IMR-90 (cell line): ENCODE measurements at places on chromosomes 6 and 20. TPM values are rescaled to one million over a fixed set of nuclear protein-coding genes. Genes with fewer than 3 reads are reported as not detected.
A peak's percentile ranks its signal among the peaks of the same experiment; 100 is the strongest.

Gene SLC22A7
- not detected in 2 replicates for total RNA-seq

DNA sequence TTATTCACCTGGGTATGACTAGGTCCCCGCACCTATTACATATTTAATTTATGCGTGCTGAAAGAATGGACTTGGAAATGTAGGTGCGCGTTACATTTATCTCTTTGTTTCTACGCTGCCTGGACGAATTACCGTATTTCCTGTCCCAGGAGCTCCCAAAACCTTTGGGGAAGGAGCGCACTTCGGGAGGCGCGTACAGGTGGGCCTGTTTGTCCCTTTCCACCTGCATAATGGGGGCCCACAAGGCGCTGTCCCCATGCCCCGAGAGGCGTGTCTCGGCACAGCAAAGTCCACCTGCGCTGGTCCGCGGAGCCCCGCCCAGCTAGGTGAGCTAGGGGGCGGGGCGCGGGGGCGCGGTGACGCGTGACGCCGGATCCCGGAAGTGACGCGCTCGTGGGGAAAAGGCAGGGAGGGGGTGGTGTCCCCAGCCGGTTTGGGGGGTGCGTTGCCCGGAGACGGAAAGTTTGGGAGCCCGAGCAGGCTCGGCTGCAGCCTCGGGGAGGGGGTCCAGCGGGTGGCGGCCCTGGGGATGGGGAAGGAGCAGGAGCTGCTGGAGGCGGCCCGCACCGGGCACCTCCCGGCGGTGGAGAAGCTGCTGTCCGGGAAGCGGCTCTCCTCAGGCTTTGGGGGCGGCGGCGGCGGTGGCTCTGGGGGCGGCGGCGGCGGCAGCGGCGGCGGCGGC lies at the start of gene ANKS1A:
Gene ANKS1A, plus strand, starts transcription at position 382 of the 682 bp plus-strand sequence. Its CDS starts 148 bp downstream, at position 530.
- DNase-seq, result peak; percentile 21

DNA sequence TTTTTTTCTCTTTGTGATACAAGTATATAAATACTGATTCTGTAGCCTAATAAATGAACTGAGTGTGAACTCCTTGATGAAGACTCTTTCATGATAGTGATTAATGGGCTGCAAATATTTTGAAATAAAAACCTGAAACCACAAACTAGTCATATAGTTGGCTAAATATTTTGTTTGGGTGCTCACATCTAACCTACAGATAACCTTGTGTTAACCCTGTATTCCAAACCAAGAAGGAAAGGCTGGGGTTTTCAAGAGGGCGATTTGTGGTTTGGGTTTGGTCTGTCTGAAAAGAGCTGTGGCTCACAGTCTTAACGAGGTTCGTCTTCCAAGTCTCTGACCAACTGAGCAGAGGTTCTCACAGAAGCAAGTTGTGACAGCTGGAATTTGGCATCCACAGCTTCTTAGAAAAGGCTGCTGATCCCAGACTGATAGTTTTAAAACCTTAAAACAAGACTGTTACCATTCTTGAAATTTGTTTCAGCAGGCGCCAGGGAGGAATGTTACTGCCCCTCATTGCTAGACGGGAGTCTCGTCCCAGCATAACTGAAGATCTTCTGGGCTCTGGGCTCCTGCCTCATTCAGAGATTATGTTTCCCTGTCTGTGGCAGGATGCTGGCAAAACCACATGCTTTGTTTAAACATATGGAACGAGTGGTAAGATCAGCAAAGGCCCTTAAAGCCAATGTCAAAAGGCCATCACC lies 736.4 kb upstream of the MARCKS start:
- peak; percentile 93 for DNase-seq

- DNase-seq, result no peak
These were observed 501.9 kb downstream of the LMBRD1 start for GRCh38 chr6:69294862-69295261.

DNA sequence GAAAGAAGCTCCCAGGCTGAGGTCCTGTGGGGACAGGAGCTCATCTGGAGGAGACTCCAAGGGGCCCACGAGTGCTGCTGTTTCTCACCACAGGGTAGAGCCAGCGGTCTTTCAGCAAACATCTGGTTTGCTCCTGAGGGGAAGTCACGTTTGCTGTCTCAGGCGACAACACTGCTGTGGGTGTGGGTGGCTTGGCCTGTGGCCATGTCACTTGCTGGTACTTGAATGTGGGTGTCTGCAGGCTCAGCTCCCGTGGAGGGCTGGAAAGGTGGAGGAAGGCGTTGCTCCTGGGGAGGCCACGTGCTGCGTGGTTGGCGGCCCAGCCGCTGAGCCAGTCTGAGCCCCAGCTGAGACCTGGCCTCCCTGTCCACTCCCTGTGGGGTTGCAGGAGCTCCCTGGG lies 52.8 kb upstream of the MPC1 start:
- DNase-seq, result no peak

DNA sequence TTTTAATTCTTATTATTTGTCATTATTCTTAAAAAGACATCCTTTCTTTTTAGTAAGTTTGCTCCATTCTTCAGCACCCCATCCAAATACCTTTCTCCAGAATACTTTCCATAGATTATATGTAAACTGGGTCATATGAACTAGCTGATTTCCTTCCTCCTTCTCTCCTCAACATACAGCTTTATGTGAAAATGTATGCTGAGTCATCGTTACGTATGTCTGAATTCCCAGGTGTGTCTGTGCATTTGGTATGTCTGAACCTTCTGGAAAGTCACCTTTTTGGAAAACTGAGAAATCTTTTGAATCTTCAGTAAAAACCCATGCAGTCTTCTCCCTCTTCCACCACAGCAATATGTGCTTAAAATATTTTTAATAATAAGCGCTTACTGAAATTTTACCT lies 264.5 kb downstream of the EYA4 start:
- DNase-seq, result no peak

GRCh38 chr6:36373368-36374019 lies 14.0 kb downstream of the ETV7 start:
- DNase-seq, result no peak

Gene BACH2
- 1.1 and 1.3 TPM in 2 replicates for total RNA-seq

DNA sequence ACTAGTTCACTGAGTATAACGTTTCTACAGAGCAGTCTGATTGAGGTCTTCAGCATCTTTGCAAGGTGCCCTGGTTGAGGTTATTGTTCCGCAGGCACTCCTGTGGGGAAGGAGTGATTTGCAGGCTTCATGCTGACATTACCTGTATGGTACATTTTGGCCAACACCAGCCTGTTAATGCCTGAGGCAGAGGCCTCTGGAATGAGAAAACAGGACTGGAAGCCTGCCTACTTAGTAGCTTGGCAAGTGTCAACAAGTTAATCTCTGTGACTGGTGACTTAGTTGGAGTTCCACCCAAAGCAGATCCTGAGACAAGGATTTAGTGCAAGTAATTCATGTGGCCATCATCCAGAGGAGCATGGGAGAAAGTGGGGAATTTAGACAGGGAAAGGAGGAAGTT lies 24.6 kb downstream of the MAS1 start:
- no peak for DNase-seq

- no peak for DNase-seq
These were observed 685.3 kb upstream of the MARCKS start for GRCh38 chr6:113171882-113172281.

- DNase-seq, result no peak
These were observed 43.9 kb downstream of the PLCB1 start for GRCh38 chr20:8175741-8176675.

DNA sequence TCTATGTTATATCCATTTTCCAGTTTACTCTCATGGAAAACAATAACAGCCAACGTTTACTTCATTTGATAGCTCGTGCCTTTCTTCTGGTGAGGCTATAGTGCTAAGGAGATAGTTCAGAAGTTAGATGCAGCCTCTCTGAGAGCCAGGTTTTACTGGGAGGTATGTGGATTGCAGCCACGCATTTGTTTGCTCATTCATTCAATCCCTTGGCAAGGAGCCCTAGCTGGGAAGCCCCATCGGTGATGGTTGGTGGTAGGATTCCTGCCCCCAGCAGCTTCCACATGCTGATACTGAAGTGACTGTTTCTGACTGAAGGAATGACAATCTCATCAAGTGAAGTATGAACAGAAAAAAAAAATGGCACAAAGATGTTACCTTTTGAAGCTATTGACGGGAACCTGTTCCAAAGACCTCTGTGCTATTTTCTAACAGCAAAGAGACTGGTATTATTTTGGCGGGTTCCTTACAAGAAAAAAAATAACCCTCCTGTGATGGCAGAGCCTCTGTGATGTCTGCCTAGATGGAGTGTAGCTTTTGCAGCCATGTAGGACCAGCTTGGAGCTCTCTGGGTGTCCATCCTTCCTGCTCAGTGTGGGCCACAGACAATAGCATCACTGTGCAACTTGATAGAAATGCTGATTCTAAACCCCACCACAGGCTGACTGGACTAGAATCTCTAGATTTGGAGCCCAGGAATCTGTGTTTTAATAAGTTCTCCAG lies 30.6 kb downstream of the SNAP25 start:
- peak; percentile 44 for DNase-seq

DNA sequence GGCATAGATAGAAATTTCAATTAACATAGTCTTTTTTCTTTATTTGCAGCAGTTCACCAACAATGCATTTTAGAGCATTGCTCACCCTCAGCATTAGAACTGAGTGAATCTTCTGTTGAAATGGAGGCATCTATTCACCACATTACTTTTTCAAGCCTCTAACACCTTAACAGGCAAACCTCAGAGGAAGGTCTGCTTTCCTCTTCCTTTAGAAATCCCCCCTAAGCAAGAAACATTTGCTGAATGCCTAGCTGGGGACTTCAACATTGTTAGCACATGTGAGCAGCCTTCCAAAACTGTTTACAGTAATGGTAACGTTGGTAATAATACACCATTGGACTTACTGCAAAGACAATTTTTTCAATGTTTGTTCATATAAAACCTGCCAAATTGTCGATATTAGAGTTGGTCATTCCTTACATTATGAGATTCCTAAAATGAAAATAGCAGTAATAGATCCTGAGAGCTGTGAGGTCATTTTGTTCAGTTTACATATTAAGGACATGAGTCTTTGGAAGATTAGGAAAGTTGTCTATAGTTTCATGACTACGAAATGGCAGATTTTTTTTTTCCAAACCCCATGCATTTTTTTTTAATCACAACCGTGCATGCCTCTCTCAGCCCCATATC lies 20.6 kb upstream of the AKIRIN2 start:
- peak; percentile 83 for DNase-seq
